ENCODE measurements at places on chromosomes 5 and 9. TPM values are rescaled to one million over a fixed set of nuclear protein-coding genes. Genes with fewer than 3 reads are reported as not detected.
A peak's percentile ranks its signal among the peaks of the same experiment; 100 is the strongest.

DNA sequence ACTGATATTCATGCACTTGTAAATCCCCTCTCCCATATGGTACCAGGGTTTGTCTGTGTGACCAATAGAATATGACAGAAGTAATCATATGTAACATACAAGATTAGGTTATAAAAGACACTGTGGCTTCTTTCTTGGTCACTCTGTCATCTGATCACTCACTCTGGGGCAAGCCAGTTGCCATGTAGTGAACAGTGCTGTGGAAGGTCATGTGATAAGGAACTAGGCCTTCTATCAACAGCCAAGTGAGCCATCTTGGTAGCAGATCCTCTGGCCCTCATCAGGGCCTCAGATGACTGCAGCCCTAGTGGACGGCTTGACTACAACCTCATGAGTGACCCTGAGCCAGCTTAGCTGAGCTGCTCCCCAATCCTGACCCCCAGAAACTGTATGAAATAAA lies 30.0 kb upstream of the MATR3 start:
- DNase-seq: no peak

DNA sequence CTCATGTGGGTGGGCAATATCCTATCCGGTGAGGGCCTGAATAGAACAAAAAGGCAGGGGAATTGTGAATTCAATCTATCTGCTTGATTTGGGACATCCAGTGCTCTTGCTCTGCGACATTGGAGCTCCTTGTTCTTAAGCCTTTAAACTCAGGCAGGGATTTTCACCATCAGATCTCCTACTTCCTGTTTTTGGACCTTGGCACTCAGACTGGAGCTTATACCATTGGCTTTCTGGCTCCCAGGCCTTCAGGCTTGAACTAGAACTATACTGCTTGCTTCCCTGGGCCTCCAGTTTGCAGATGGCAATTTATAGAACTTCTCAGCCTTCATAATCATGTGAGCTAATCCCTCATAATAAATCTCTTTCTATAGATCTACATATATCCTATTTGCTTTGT lies 134.3 kb upstream of the CLINT1 start:
- no peak for DNase-seq

- DNase-seq: no peak
These were observed 94.8 kb upstream of the CDKN2B start for GRCh38 chr9:22103685-22104575.

Gene GRIN3A
- 0.04 TPM for total RNA-seq

GRCh38 chr5:133843911-133844310 lies 124.5 kb downstream of the C5orf15 start:
- DNase-seq: no peak

DNA sequence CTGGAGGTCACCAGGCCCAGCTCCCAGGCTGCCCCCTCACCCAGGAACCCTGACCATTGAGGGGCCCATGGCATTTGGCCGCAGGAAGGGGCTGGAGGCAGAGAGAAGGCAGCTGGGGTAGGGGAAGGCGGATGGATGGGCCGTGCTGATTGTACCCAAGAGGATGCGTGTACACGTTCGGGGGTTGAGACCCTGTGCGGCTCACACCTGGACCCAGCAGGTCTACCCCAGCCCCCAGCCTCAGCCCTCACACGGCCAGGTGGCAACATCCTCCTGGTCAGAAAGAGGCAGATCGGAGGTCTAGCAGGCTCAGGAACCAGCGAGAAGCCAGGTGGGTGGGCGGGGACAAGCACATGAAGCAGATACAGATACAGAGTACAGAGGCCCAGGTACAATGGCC lies 33.7 kb downstream of the NACC2 start:
- peak; percentile 46 for DNase-seq

- no peak for DNase-seq
These were observed 44.0 kb upstream of the NCS1 start for GRCh38 chr9:130128251-130128650.

Gene NTNG2
- 2.3 TPM for total RNA-seq

GRCh38 chr9:135065804-135066203 lies 21.7 kb upstream of the OLFM1 start:
- DNase-seq: no peak

DNA sequence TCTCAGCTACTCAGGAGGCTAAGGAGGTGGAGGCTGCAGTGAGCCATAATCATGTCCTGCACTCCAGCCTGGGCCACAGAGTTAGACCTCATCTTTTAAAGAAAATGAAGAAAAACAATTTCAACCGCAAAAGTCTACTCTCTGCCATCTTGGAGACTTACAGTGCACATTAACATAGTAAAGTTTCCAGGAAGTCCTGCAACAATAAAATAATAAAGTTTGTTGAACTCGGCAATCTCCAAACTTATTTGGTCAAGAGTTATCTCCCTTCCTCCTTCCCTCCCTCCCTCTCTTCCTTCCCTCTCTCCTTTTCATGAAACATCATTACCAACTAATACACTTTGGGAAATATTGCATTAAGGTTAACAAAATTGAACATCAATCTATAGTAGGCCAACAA lies 94.1 kb upstream of the JAK2 start:
- no peak for DNase-seq

Data from H7 (cell line).